Stomach (tissue), 19 donors: ENCODE measurements at places on chromosomes 3 and 15.

GRCh38 chr3:194908972-194909371 lies 223.3 kb downstream of the FAM43A start:
- peaks cover 4% of the 10 kb centered on the region for H3K27me3 ChIP-seq
- H3K4me1 ChIP-seq = no peaks in the 10 kb centered on the region
- no peak overlapping the region for H3K4me3 ChIP-seq
- no peaks in the 10 kb centered on the region for H3K36me3 ChIP-seq
- no peak for DNase-seq

- no peaks in the 10 kb centered on the region for H3K36me3 ChIP-seq
- no peaks in the 10 kb centered on the region for H3K4me1 ChIP-seq
- H3K27me3 ChIP-seq = peaks cover 29% of the 10 kb centered on the region
- DNase-seq = peak; percentile 21
- no peak overlapping the region for H3K4me3 ChIP-seq
- H3K27ac ChIP-seq = no peak overlapping the region
Observed at GRCh38 chr3:13687517-13687943, 138.6 kb downstream of the FBLN2 start.

DNA sequence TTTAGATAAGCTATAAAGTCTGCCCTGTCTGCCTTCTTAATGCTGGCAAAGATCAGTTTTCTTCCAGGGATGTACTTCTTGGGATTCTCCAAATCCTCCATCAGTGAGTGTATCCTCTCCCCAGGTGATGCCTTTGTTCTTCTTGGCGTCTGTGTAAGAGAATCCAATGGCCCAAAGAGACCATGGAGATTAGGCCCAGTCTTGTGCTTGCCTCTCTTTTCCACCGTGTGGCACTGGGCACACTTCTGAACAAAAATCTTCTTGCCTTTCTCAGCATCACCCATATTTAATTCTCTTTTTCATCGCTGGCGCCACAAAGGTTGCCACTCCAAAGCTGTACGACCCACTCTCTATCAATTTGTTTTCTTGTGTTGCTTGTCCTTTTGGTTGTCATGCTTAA lies 32.2 kb upstream of the TAMM41 start:
- H3K27me3 ChIP-seq = no peaks in the 10 kb centered on the region
- no peaks in the 10 kb centered on the region for H3K36me3 ChIP-seq
- H3K4me1 ChIP-seq = no peaks in the 10 kb centered on the region
- H3K27ac ChIP-seq = no peak overlapping the region
- no peak overlapping the region for H3K4me3 ChIP-seq

DNA sequence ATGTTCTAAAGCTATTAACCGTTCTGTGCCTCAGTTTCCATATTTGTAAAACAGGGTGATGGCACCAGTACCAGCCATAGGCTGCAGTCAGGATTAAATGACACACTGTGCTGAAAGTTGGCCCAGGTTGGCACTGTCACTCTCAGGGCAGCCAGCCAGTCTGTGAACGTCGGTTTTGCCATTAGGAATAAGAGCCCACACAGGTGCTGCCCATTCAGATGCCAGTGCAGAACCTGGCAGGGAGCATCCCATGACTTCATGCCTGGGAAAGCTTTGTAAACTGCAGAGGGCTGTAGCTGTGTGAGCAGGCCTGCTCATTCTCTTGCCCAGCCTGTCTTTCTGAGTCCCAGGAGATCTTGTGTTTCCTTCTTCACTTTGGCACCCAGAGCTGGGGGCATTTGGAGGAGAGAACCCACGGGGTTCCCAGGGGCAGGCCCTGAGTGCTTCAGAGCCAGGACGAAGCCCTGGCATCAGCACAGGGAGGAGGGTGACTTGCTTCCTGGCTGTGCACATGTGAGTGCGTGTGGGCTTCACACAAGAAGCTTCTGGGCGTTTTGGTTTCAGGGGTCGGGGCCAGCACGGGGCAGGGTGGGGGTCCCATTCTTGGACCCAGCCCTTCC lies 46.9 kb downstream of the ZNF710 start:
- H3K27me3 ChIP-seq = no peaks in the 10 kb centered on the region
- H3K4me3 ChIP-seq = no peak overlapping the region
- no peak for DNase-seq
- peaks cover 51% of the 10 kb centered on the region for H3K4me1 ChIP-seq
- H3K27ac ChIP-seq = peak overlapping the region; percentile 76

- no peak overlapping the region for H3K27ac ChIP-seq
- H3K36me3 ChIP-seq = no peaks in the 10 kb centered on the region
- no peaks in the 10 kb centered on the region for H3K4me1 ChIP-seq
- DNase-seq = no peak
- no peak overlapping the region for H3K4me3 ChIP-seq
Observed at GRCh38 chr3:100503448-100503847, 11.0 kb downstream of the TMEM45A start.

DNA sequence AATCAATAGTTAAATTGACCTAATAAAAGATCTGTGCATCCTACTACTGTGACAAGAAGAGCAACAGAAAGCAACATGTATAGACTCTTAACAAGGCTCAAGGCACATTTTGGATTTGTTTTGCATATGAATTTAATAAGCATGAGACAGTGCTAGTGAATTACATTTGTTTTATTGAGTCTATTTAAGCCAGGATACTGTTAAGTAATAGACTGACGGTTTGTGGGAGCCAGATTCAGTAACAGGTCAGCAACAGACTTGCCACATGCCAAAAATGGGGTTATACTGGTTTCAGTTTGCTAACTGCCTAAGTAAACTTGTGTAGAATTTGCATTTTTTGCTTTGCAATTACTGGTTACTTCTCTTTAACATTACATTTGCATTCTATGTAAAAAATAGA lies 54.0 kb downstream of the MBNL1 start:
- peak overlapping the region; percentile 52 for H3K27ac ChIP-seq
- peaks cover 28% of the 10 kb centered on the region for H3K4me1 ChIP-seq
- H3K4me3 ChIP-seq = no peak overlapping the region
- H3K36me3 ChIP-seq = no peaks in the 10 kb centered on the region
- no peak for DNase-seq

DNA sequence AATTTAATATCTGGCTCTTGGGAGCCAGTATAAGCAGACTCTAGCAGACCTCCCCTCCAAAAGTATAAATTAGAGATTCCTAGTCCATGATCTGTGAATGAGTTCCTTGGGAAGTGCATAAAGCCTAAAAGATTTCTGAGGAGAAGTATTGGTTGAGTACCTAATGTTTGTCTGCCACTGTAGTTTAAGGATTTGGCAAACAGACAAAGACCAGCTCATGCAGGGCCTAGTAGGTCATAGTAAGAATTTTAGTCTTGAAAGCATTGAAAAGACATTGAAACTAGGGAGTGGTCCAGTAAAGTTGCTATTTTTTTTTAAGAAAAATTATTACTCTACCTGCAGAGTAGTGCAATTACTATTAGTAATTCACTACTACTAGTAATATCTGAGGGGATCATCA lies 67.5 kb downstream of the SPRED1 start:
- no peak for DNase-seq
- no peaks in the 10 kb centered on the region for H3K27me3 ChIP-seq
- H3K4me3 ChIP-seq = no peak overlapping the region
- no peak overlapping the region for H3K27ac ChIP-seq

- peaks cover 100% of the 10 kb centered on the region for H3K36me3 ChIP-seq
- no peak overlapping the region for H3K4me3 ChIP-seq
- no peak for DNase-seq
Observed at GRCh38 chr15:72252663-72253299, 19.6 kb downstream of the PARP6 start.

DNA sequence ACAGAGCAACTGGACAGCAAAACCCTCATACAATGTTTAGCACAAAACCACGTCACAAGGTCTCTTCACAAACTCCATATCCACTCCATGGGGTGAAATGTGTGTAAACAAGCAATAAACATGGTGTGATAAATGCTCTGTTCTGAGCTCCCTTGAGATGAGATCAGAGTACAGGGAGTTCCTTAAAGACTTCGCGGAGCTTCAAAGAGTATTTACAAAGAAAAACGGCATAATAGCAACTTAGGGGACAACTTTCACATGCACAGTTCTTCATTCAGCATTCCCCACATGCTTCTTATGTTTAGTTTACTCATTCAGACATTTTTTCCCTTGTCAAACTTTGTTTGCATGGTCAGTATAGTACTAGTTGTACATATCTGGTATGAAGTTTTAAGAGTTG lies 52.5 kb upstream of the SUCLG2 start:
- DNase-seq = no peak
- H3K27me3 ChIP-seq = no peaks in the 10 kb centered on the region
- H3K4me1 ChIP-seq = peaks cover 6% of the 10 kb centered on the region
- H3K4me3 ChIP-seq = no peak overlapping the region

DNA sequence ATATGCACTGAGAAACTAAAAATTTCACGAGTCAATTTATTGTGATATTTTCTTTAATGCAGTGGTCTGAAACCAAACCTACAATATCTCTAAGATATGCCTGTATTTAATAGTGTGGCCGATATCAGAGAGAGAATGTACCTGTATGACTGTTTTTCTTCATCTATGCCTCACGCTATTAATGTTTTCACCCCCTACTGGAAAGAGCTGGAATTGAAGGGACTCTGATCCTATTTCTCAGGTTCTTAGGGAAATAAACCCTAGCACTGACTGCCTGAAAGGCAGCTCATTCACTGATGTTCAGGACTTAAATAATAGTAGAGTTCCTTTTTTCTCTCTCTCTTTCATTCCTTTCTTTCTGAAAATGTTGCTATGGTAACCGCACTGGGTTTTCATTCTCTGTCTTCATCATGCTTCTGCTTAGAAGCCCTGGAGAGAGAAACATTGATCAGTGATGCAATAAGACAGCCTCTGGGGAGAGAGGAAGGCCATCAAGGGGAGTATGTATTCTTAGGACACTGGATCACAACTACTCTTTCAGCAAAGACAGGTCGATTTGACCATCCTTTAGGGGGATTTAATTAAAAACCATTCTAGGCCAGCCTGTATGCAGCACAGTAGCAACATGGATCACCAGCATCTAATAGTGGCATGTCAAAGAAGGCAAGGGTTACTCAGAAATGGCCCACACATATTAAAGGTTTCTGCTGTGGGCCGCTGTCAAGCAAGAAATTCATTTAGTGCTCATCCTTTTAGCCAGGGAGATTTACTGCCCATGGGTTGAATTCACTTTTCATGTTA lies 1135.7 kb downstream of the IGSF11 start:
- no peaks in the 10 kb centered on the region for H3K4me1 ChIP-seq
- no peaks in the 10 kb centered on the region for H3K36me3 ChIP-seq
- H3K27me3 ChIP-seq = no peaks in the 10 kb centered on the region
- no peak overlapping the region for H3K4me3 ChIP-seq
- no peak overlapping the region for H3K27ac ChIP-seq
- no peak for DNase-seq

GRCh38 chr3:104911376-104911775 lies 455.3 kb upstream of the ALCAM start:
- H3K27me3 ChIP-seq = no peaks in the 10 kb centered on the region
- H3K4me1 ChIP-seq = no peaks in the 10 kb centered on the region
- no peak for DNase-seq
- H3K36me3 ChIP-seq = no peaks in the 10 kb centered on the region
- H3K27ac ChIP-seq = no peak overlapping the region
- no peak overlapping the region for H3K4me3 ChIP-seq

- H3K4me1 ChIP-seq = peaks cover 51% of the 10 kb centered on the region
- no peaks in the 10 kb centered on the region for H3K27me3 ChIP-seq
- H3K4me3 ChIP-seq = peak overlapping the region; percentile 79
Observed at GRCh38 chr3:38454178-38454883, 641 bp downstream of the ACVR2B start.

DNA sequence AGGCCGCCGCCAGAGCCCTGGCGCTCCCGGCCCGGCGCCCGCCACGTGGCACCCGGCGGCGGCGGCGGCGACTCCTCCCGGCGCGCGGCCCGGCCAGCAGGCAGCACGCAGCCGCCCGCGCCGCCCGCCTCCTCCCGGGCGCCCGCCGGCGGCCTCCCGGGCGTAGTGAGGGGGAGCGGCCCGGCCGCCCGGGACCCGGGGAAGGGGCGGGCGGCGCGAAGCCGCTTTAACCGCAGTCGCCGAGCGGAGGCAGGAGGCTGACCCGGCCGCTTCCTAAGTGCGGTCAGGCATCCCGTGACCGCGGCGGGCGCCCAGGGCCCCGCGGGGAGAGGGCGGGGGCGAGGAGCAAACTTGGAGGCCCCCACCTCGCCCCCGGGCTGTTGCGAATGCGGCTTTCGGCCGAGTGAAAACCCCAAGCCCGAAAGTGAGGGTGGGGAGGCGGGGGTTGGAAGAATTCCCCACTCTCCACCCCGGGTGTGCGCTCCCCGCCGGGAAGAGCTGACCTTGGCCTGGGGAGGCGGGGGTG lies 1.7 kb upstream of the HES1 start:
- peaks cover 82% of the 10 kb centered on the region for H3K4me1 ChIP-seq
- H3K27me3 ChIP-seq = no peaks in the 10 kb centered on the region
- H3K4me3 ChIP-seq = peak overlapping the region; percentile 69
- no peaks in the 10 kb centered on the region for H3K36me3 ChIP-seq
- peak; percentile 68 for DNase-seq
- peak overlapping the region; percentile 98 for H3K27ac ChIP-seq

DNA sequence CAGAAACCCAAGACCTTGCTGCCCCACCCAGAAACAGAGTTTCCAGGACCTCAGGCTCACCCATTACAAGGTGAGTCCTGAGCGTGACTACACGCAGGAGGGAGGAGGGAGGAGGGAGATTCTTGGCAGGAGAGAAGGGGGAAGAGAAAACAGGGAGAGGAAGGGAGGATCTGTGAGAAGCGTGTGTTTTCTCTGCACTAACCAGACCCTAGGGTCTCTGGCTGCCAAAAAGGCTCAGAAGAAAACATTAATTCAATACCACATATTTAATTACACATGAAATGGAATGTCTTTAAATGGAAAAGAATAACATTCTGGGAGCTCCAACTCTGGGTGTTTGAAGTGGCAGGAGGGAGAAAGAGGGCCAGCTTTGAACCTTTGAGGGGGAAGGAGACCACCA lies 309.0 kb downstream of the NTRK3 start:
- DNase-seq = no peak
- H3K27me3 ChIP-seq = no peaks in the 10 kb centered on the region
- H3K4me3 ChIP-seq = no peak overlapping the region
- no peaks in the 10 kb centered on the region for H3K36me3 ChIP-seq

- H3K27ac ChIP-seq = no peak overlapping the region
- H3K4me1 ChIP-seq = peaks cover 10% of the 10 kb centered on the region
- H3K27me3 ChIP-seq = no peaks in the 10 kb centered on the region
- no peak overlapping the region for H3K4me3 ChIP-seq
- peak; percentile 85 for DNase-seq
Observed at GRCh38 chr3:108006077-108006771, 84.6 kb downstream of the CD47 start.

GRCh38 chr15:85730001-85730820 lies 64.5 kb downstream of the KLHL25 start:
- peaks cover 100% of the 10 kb centered on the region for H3K36me3 ChIP-seq
- H3K27me3 ChIP-seq = no peaks in the 10 kb centered on the region
- H3K4me3 ChIP-seq = no peak overlapping the region
- no peaks in the 10 kb centered on the region for H3K4me1 ChIP-seq

DNA sequence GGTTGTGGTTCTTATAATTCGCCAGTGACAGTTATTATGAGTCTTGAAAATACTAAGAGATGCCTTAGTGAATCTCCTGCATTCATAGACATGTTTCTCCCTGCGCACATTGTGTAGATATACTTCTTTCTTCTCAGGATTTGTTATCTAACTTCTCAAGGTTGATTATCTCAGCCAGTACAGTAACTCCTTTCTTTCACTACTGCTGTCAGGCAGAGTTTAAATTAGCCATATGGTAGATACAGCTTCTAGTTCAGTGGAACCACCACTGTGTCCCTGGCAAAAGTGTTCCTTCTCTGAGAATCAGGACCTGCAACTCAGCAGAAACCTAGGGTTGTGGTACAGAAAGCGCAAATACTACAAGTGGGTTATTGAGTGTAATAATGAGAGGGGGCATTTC lies 175.0 kb upstream of the SGO1 start:
- H3K4me3 ChIP-seq = no peak overlapping the region
- H3K4me1 ChIP-seq = no peaks in the 10 kb centered on the region
- DNase-seq = no peak
- H3K36me3 ChIP-seq = no peaks in the 10 kb centered on the region
- H3K27me3 ChIP-seq = no peaks in the 10 kb centered on the region
- no peak overlapping the region for H3K27ac ChIP-seq
